Epithelial cell of umbilical artery (primary cell): ENCODE measurements at places on chromosomes 16 and 17. TPM values are rescaled to one million over a fixed set of nuclear protein-coding genes. Genes with fewer than 3 reads are reported as not detected.

Gene TNFRSF17
- total RNA-seq: not detected in 2 replicates

Gene RABEP2
- 41.3 and 48.5 TPM in 2 replicates for total RNA-seq

Gene IGFBP4
- 122 and 144 TPM in 2 replicates for total RNA-seq

Gene HIC1
- 13.8 and 16.9 TPM in 2 replicates for total RNA-seq

Gene NUBP2
- total RNA-seq: 111 and 136 TPM in 2 replicates

Gene WFDC1
- 0.15 TPM in 1 of 2 replicates, not detected in the other for total RNA-seq

Gene MT4
- not detected in 2 replicates for total RNA-seq

Gene SULT1A1
- total RNA-seq: 0.32 and 14.1 TPM in 2 replicates

Gene SEPTIN1
- not detected in 2 replicates for total RNA-seq

Gene HAS3
- total RNA-seq: 0.32 and 1.1 TPM in 2 replicates

Gene HAP1
- under 0.01 and 0.30 TPM in 2 replicates for total RNA-seq

Gene KRT27
- total RNA-seq: not detected in 2 replicates

Gene CFAP52
- not detected in 2 replicates for total RNA-seq

Gene RAPGEFL1
- total RNA-seq: 0.91 and 2.9 TPM in 2 replicates

Gene CPHXL2
- not detected in 2 replicates for total RNA-seq

Gene WNT9B
- total RNA-seq: not detected in 2 replicates

Gene SRCIN1
- total RNA-seq: 0.32 TPM in 1 of 2 replicates, not detected in the other

Gene ADGRG1
- total RNA-seq: 10.6 and 12.3 TPM in 2 replicates

Gene PRCD
- not detected in 2 replicates for total RNA-seq
